Spinal cord (tissue), 10 donors: ENCODE measurements at places on chromosomes 4 and X.
A peak's percentile ranks its signal among the peaks of the same experiment; 100 is the strongest.

DNA sequence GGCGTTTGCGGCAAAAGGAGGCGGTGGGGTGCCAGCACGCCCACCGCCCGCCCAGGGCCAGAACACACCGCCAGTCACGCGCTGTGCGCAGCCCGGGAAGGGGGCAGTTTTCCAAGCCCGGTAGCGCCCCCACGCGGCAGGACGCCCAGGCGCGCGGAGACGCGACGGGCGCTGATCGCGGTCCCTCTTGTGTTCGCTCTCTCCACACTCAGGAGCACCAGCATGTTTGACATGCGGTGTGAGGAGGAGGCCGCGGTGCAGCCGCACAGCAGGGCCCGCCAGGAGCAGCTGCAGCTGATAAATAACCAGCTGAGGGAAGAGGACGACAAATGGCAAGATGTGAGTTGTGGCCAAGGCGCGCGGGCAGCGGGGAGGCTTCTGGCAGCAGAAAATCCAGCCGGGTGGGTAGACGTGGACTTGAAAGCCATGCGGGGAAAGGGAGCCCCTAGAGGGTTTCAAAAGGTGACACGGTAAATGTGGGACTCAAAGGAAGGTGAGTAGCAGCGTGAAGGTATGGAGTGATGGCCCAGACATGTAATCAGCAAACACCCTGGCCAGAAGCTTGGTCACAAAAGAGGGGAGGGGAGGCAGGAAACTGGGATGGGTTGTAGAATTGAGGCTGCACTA lies 104.1 kb downstream of the PHOX2B start:
- peak; percentile 63 for DNase-seq

DNA sequence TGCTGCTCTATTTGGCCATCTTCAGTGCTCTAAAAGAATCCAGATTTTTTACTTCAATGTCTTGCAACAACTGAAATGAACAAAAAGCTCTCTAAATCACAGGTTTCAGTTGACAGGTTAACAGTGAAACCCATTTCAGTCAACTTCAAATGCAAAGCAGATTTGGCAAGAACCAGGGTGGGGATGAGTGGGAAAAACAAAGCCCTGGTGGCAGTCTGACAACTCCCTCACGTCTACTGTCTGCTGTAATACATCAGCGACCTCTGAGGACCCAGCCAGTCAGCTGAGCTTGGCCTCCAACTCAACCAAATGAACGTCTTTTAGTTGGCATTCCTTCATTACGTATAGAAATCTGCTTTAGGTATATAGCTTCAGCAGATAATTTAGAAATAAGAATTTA lies 95.8 kb downstream of the COL25A1 start:
- DNase-seq, result no peak

DNA sequence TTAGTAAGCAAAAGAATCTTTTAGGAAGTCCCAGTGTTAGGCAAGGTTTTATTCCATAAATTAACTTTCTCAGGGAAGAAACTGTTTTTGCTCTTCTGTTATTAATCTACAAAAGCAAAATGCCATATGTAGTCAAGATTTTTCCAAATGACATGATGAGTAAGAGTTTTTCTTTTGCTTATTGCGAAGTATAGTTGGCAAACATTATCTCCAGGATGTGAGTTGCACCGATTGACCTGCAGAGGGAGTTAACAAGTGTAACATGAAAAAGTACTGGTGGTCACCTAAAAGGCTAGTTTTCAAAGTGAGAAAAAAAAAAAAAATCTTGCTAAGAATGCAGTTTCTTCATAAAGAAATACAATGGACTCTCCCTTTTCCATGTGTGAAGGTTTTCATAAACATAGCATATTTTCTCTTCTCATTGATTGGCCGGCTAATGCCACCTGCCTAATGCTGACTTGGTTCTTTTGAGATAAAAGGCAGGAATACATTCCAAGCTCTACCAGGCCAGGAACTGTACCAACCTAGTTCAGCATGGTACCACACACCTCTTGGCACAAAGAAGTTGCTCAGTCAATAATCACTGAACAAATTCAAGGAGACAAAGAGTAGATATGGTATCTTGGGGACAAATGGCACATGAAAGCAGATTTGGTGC lies 100.2 kb downstream of the LNX1 start:
- no peak for DNase-seq

- peak; percentile 5 for DNase-seq
These were observed 318.6 kb upstream of the CASK start for GRCh38 chrX:42242004-42242403.

DNA sequence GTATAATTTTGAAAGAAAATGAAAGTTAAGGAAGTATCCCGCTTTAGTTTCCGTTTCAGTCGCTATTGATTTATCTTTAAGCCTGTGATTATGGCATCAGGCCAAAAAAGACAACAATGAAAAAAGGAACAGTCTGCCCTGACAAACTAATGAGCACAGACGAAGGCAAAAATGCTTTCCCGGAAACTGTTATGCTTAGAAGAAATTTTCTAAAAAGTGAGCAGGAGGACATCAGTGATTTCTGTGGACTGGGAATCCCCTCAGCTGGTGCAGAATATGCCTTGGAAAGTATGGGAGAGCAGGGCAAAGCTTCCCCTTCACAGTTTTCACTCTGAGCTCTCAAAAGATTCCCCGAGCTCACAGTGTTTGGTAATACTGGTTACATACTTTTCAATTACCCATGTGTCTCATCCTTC lies 5.1 kb upstream of the CXCL10 start:
- no peak for DNase-seq

DNA sequence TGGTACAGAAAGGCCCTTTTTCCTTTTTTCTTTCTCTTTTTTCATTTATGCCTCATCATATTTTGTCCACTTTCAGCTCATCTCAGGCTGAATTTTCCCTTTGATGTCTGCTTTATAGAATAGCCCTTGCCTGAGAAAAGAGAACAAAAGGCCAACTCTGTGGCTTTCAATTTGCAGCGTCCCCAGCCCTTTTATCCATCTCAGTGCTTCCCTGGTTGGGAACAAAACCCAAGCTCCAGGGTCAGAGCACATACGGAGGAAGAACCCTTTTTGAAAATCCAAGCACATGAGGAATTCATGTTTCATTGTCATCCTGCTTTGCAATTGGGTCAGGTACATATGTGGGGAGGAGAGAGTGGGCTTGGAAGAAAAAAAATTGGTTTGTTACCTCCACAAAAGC lies 47.5 kb downstream of the TMEM164 start:
- DNase-seq, result peak; percentile 38

DNA sequence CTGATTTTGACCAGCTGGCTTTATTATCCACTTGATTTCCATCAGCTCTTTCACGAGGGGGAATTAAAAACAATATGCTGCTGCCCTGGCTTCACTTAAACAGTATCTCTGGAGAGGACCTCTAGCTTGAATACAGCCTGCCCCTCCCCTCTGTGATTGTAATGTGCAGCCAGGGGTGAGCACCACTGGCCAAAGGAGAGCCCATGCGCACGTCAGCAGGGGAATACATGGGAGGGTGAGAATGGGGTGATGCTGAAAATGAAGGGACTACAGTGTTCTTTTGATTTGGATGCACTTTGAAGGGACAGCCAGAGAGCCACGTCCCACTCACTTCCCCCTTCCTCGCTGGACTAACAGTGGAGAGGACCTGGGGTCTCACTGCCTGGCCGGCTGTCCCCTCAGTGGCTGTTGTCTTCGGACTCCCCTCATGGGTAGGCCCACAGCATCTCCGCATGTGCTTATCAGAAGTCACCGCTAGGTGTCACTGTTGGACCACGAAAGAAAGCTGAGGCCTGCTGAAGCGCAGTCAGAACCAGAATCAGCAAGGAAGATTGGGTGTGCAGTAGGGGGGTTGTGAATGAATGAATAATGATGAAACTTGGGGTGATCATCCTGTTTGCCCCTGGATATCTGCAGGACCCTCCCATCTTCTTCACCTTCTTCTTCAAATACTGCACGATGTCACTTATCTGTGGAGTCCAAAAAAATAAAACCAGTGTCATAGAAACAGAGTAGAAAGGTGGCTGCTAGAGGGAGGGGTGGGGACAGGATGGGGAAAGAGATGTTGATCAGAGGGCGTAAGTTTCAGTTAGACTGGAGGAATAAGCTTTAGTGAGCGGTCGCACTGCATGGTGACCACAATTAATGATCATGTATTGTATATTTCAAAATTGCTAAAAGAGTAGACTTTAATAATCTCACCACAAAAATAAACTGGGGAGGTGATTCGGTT lies 32.8 kb downstream of the CLCN4 start:
- DNase-seq, result peak; percentile 93

DNA sequence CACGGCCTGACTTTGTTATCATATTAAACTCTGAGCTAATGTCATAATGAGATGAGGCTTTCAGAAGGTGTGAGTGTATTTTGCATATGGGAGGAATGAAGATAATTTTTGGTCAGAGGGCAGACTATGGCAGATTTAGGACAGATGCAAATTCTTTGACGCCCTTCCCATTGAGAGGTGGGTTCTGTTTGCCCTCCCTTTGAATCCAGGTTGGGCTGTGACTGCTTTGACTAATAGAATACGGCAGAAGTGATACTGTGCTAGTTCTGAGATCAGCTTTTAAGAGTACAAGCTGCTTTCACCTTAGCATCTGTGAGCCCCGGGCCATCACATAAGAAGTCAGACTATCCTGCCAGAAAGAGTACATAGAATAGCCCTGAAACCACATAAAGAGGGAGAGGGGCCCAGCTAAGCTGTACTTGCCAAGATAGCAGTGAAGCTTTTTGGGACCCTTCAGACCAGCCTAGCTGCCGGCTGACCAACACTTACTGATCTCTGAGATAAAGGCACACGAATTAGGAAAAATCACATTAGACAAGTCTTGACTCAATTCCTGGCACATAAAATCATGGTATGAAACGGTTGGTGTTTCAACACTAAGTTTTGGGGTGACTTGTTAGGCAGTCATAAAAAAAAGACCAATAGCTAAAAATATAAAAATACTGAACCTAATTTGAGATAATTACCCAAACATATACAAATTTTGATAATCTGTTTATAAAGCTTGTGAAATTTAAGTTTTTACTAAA lies 166.7 kb upstream of the SH3RF1 start:
- DNase-seq, result no peak

DNA sequence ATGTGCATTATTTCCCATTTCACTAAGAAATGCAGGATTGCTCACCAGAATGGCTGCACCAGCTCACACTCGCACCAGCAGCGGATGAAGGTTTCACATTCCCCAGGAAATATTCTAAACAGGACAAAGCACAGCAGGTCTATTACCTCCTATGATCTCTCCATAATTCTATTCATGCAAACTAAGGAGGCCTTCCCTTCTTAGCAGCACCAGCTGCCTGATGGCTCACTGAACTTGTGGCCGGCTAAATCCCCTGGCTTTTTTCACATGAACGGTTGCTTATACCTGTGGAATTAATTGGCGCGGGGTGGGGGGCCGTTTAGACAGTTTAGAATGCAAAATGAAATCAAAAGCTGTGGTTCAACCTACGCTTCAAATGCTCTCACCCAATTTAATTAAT lies 73.5 kb upstream of the SRD5A3 start:
- DNase-seq, result peak; percentile 35

DNA sequence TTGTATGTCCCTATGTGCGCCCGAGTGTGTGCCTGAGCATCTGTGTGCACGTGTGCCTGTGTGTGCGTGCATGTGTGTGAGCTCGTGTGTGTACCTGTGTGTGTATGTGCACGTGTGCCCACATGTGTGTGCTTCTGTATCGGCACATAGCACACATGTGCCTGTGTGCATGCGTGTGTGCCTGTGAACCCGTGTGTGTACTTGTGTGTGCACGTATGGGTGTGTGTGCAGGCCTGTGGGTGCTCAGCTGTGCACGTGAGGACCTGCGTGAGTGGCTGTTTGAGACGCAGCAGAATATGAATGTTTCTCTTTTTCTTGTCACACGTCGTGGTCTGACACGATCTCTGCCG lies 4.3 kb downstream of the AKAP17A start:
- no peak for DNase-seq

DNA sequence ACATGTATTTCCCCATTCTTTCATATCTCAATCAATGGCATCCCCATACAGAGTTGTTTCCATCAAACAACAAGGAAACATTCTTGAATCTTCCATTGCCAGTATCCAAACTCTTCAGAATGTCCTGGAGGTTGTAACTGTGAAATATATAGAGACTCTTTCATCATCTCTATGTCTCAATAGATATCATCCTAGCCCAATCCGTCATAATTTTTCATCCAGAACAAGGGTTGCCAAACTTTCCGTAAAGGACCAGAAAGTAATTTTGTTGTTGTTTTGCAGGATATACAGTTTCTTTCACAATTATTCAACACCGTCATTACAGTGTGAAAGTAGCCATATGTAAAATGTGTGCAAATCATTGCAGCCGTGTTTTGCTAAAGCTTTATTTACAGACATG lies 15.2 kb upstream of the CXCL6 start:
- no peak for DNase-seq

DNA sequence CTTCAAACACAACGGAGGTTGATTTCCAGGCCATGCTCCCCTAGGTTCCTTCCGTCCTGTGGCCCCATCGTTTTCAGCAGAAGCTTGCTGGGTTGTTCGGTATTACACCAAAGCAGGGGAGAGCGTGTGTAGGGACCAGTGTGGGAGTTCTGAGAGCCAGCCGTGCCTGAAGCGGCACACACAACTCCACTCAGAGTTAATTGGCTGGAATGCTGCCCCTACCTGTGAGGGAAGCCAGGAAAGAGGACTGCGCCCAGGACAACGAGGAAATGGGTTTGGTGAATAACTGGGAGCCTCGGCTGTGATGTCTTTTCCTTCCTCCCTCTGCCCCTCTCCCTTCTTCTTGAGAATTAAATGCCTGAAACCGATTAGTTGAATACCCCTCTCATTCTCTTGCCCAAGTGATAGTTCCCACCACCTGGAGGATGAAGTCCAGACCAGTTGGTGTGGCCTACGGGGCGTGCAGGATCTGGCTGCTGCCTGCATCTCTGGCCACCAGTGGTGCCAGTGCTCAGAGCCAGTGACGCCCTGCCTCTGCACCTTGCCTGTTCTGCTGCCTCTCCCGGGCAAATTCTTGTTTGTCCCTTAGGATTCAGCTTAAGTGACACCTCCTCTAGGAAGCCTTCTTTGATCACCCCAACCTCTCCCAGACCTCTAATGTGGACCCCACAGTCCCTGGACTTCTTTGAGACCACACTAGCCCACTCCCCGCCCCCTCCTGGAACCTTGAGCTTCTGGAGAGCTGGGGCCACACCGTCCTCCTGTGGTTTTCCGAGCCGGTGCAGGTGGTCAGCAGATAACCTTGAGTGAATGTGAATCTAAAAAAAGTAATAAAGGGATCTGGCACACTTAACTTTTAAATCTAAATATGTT lies 33.6 kb downstream of the TBC1D14 start:
- DNase-seq, result no peak

DNA sequence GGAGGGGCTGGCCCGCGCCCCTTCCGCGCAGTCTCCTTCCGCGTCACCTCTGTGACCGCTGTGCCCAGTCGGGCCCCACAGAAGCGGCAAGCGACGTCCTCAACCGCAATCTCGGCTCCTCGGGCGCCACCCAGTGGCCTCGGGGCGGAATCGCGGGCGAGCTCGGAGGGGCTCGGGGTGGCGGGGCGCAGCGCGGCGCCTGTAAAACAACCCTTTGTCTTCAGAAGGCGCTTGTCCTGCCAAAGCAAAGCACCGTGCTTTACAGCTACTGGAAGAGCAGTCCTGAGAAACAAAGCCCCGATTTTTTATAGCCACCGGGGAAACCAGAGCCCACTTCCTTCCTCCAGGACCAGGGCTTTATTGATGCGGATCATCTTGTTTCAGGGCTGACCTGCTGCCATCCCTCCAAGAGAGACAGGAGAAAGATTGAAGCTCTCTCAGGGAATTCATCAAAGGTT lies 37.3 kb upstream of the CDKN2AIP start:
- DNase-seq, result peak; percentile 82

GRCh38 chrX:153862369-153863250 lies 23.4 kb downstream of the L1CAM start:
- DNase-seq, result no peak

- DNase-seq, result no peak
These were observed 445.8 kb downstream of the CCSER1 start for GRCh38 chr4:90572996-90573395.

GRCh38 chr4:156959298-156959702 lies 12.3 kb downstream of the PDGFC start:
- DNase-seq, result no peak
